ENCODE measurements at places on chromosomes 12 and 14.

- DNase-seq = no peak
Observed at GRCh38 chr12:69704357-69704756, 5.3 kb upstream of the BEST3 start.

- DNase-seq = peak; percentile 30
Observed at GRCh38 chr12:64609536-64610078, 688 bp upstream of the RASSF3 start.

DNA sequence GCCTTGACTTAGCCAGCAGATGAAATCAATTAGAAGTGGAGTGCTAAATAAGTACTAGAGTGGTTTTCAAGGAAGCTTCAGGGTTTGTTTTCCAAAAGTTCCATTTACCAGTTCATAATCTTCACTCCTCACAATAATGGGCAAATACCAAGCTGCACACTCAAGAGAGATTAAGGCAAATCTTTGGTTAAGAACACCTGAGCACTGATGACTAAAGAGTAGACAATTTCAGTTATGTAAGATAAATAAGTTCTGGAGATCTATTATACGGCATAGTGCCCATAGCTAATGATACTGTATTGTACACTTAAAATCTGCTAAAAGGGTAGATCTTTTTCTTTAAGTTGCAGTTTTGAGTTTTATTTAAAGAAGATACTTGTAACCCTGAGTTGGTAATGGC lies 125.0 kb downstream of the ARMH4 start:
- DNase-seq = no peak

DNA sequence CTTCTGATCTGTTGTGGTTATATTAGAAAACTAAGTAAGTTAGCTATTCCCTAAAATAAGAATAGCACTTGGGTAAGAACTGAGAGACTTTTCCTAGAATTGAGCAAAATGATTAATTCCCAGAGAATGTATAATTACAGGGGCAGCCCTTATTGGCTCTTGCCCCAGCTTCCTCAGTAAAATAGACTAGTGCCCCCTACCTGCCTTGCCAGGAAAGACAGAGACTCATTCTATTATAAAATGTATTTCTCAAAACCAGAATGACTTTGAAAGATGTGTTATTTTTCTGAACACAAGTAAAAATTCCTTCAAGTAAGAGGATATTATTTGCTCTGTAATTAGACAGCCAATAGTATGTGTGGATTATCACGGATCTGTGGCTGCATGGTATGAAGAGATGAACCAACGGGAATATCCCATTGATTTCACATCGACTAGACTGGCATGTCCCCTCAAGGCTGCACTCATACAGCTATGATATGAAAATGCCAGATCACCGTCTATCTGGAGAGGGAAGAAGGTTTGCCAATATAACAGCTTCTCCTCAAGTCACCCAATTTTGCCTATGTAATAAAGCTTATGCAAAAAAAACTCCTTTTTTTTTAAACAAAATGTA lies 7.4 kb upstream of the GLRX5 start:
- DNase-seq = no peak

GRCh38 chr12:22064968-22065367 lies 18.9 kb downstream of the CMAS start:
- DNase-seq = no peak

DNA sequence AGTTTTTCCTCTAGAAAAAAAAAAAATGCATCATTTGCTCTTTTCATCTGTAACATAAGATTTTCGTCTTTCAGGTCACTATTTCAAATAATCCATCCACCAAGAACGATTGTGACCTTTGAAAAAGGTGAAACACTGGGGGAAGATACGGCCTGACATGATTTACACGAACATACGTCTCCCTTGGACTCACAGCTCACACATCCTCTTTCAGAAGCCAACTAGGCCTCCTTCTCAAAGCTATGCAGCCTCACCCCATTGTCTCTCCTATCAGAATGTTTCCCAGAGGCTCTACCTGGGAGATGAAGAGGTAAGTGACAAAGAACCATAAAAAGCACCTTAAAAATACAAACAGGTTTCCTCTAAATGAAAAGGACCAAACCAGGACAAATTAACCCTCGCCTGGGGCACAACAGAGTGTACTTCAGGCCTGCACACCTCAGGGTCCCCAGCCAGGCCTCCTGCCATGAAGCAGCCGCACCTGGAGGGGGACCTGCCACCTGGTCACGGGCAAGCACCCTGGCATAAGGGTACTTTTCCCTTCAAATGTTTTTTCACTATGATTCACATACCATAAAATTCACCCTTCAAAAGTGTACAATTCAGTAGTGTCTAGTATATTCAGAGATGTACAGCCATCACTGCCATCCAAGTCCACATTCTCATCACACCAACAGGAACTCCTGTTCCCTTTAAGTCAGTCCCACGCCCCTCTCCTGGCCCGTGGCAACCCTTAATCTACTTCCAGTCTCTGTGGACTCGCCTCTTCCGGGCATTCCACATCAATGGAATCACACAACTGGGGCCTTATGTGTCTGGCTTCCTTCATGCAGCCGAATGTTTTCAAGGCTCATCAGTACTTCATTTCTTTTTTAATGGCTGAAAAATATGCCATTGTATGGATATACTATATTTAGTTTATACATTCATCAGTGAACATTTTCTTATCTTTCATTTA lies 5.4 kb downstream of the SLC15A4 start:
- no peak for DNase-seq

- no peak for DNase-seq
Observed at GRCh38 chr14:37655418-37655817, 60.0 kb downstream of the TTC6 start.

DNA sequence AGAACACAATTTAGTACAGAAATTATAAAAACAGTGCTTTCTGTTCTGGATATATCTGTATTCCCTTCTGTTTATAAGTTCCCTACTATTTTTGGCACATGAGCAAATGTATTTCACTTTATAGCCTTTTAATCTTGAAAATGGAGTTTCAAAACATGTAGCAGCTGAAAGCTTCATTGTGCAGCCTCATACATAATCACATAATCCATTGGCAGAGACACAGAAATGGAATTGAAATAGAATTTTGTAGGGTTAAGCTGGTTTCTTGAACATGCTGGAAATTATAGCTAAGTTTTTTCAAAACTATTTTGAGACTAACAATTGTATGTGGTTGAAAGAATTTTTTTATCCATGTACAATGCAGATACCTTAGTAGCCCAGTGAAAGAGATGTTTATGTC lies 614.3 kb upstream of the MDGA2 start:
- DNase-seq = no peak

DNA sequence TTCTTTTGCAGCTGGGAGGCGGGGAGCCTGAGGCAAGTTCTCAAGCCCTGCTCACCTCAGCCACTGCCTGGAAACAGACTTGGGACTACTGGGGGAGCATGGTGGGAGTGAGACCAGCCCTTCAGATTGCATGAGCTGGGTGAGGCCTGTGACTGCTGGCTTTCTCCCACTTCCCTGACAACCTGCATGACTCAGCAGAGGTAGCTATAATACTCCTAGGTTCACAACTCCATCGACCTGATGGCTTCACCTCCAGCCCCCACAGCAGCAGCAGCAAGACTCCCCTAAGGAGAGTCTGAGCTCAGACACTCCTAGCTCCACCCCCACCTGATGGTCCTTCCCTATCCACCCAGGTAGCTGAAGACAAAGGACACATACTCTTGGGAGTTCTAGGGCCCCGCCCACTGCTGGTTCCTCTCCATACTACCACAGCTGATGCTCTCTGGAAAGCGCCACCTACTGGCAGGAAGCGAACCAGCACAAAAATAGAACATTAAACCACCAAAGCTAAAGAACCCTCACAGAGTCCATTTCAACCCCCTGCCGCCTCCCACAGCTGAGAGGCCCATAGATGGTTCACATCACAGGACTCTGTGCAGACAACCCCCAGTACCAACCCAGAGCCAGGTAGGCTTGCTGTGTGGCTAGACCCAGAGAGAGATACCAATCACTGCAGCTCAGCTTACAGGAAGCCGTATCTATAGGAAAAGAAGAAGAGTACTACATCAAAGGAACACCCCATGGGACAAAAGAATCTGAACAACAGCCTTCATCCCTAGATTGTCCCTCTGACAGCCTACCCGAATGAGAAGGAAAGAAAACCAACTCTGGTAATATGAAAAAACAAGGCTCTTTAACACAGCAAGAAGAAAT lies 68.7 kb downstream of the RPAP3 start:
- no peak for DNase-seq

- no peak for DNase-seq
Observed at GRCh38 chr14:58862416-58863160, 224.8 kb downstream of the DACT1 start.

DNA sequence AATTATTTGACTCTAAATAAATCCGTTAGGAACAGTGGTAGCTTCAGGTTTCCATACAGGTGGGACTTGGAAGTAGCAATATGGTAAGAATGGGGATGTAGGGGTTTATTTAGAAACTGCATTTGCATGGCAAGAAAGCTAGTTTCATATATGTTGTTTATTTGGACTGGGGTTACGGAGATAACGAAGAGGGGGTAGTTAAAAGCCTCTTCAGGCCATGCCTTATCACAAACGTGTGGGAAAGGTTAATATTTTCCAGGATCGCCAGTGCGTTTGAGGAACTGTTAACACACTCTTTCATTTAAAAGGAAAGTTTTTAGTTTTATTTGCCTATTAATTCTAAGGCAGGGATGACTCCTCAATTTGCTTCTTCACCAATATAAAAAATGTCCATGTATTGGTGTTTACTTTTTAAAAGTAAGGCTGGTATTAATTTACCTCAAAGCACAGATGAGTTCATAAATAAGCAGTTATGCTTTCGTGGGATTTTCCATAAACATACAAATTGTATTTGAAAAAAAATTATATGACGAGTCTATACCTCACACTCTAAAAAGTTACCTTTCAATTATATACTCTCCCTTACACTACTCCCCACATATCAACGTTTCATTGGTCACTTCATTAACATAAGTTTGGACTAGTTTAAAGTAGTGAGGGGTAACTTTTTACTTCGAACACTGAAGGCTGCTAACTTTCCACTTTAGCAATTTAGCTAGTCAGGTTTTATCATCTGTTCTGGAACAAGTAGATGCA lies 814 bp downstream of the RAB2B start:
- DNase-seq = peak; percentile 11

DNA sequence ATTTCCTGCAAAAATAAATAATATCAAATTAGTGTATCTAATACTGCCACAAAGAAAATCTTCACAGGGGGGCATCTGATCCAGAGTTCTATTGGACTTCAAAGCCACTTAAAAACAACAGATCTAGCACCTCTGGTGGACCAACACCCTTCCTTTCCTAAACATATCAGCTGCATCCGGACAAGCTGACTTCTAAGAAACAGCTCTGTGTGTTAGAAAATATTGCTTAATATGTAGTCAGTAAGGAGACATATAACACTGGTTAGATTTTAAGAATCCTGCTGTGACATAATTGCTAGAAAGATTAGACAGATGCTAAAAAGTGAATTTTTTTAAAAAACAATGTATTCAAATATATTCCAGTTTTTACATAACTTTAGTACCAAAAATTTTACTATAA lies 61.1 kb upstream of the PTPRB start:
- DNase-seq = no peak

DNA sequence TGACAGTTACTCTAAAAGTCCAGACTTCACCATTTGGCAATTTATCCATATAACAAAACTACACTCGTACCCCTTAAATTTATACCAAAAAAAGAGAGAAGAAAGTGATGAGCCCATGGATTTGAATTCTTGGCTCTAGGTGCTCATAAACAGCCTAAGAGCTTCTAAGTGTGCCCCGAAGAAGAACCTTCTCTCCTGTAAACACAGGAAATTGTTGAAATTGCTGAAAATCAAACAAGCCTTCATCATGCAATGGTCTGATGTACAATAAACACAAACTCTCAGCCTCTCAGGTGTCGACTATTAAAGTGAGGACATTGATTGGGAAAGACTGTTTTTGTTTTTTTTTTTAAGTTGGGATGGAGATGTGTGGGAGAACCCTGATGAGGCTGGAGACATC lies 21.8 kb downstream of the PDE6H start:
- DNase-seq = no peak

GRCh38 chr12:31009976-31010375 lies 63.7 kb upstream of the DDX11 start:
- DNase-seq = no peak

DNA sequence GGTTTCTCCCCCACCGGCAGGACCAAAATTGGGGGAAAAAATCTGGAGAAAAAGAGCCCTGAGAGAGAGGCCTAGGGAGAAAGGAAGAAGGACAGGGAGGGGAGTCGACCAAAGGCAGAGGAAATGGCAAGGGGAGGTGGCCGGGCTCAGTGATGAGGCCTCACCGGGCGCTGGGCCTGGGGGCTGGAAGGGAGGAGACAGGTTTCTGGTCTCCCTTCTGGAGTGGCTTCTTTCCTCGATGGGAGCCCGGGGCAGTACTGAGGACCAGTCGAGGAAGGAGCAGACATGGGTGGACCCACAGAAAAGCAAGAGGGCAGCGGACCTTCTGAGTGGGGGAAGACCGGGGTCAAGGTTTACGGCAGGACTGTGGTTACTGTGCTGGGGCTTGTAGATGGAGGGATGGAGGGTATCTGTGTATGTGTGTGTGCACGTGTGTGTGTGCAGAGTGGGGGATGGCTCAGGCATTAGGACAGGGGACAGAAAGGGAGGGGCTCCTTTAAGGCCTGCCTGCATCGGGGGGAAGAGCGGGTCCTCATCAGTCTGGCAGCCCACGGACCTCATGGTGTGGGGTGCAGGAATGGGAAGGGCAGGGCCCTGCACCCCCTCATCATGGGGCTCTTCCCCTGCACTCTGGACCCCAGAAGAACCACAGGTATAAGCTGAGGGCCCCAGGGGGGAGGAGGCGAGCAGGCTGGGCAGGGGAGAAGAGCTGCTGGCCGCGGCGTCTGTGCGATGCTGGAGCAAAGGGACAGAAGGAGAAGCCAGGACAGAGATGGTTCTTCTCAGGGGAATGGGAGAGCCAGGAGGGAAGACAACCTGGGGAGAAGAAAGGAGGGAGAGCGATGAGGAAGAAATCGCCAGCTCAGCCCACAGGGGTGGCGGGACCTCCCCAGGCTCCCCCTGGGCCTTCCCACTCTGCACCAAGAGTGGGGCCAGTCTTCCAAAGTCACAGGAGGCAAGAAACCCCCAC lies 15.1 kb upstream of the RPLP0 start:
- DNase-seq = no peak

DNA sequence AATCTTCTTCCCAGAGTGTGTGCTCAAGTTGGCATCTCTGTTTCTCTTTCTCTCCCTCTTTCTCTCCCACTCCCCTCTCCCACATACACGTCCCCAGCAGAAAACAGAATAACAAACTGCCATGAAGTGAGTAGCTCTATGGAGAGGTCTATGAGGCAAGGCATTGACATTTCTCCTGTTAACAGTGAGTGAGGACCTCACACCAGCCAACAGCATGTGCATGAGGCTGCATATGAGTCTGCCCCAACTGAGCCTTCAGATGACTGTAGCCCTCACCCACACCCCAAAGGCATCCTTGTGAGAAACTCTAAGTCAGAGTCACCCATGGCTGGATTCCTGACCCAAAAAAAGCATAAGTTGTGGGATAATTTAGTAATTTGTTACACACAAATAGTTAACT lies 50.4 kb downstream of the MAGOHB start:
- no peak for DNase-seq

DNA sequence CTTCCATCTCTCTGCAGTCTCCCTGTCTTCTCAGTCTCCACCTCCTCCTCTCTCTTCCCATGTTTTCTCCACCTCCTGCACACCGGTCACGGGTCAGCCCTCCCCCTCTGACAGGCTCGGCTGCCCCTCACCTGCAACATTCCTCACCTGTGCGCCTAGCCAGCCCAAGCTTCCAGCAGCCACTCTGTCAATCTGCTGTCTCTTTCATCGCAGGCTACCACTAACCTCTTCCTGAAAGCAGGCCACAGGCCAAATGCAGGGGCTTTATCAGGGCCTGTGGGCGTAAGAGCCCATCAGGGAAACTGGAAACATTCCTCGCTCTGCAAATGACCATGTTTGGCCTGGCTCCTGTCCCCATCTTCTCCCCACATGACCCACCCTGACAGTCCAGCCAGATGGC lies 34.5 kb downstream of the CMKLR1 start:
- DNase-seq = no peak

All from HuH-7 (cell line).